Stimulated activated CD8-positive, alpha-beta memory T cell treated with anti-CD3 and anti-CD28 coated beads, Interleukin-12 subunit alpha, Interleukin-12 subunit beta, amount 100 ng/mL, for 1 hour (primary cell): ENCODE measurements at places on chromosomes 13 and 19.

DNA sequence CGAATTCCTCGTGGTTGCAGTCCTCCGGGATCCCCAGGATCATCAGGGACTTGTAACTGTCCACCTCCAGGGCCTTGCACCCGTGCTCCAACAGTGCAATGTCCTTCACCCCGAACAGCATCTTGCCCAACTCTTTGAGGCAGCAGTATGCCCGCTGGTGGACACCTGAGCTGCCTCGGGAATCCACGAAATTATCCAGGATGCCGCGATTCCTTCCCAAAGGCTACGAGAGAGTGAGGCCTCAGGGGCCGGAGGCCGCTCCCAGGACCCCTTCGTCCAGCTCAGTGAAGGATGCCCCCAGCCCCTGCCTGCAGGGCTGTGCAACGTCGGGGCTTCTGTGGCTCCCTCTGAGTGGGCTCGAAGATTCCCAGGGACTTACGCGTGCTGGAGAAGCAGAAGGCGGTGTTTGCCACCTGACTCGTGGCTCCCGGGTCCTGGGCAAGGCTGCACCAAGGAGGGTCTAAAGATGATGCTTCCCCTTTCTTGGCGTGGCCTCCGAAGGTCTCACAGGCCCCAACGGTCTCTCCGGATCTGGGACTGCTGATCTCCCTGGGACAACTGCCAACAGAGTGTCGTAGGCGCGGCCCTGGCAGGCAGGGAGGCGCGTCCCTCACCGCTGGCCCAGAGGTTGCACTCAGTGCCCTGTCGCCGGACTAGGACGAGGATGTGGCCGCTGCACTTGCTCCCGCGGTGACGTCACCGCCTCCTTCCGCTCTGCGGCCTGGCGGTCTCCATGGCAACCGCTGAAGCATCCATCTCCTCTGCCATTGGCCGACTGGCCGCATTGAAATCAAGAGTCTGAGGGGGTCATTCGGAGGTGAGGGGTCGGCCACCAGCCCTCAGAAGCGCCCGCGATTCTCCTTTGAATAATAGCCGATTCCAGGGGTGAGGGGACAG lies at the start of gene PNMA8C:
PNMA8C (minus strand) TSS at position 698 of the 897 bp plus-strand sequence; CDS start at position 121, 577 bp downstream.
- peak; percentile 20 for DNase-seq

- no peak for DNase-seq
These were observed 21.5 kb upstream of the SDHAF1 start for GRCh38 chr19:35973487-35973886.

GRCh38 chr13:40231311-40231710 lies 435.1 kb downstream of the FOXO1 start:
- DNase-seq: no peak

DNA sequence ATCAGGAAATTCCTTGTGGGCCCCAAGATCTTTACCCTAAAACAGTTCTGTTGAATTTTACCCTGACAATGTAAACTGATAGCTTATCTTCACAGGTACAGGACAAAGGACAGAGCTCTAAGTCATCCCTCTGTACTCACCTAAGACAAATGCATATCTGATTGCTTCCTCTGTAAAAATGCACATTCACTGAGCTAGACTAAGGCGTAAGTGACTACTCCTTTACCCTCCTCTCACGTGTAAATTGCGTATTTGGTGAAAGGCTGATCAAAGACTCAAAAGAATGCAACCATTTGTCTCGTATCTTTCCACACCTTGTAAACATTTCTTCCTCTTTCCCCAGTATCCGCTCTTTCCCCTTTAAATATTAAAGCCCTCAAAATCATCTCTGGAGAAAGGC lies 80.6 kb upstream of the LRCH1 start:
- no peak for DNase-seq

DNA sequence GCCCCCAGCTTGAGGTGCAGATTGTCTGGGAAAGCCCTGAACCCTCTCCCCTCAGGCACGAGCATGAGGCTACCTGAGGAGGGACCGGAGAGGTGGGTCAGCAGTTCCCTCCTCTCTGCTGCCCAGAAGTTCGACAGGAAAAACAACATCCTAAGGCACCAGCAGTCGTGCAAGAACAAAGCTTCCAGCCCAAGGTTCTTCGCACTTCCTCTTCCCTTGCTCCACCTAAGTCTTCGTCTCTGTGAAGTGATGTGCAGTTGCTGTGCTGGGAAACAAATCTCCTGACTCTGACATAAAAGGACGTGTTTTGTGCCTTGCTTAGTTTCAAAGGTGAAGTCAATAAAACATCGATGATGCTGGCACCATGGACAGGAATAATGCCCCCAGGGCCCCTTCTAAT lies 173.3 kb downstream of the USP12 start:
- DNase-seq: no peak

GRCh38 chr13:67934617-67935330 lies 704.6 kb upstream of the PCDH9 start:
- no peak for DNase-seq

- DNase-seq: no peak
These were observed 129.4 kb downstream of the AKAP11 start for GRCh38 chr13:42401376-42401775.

DNA sequence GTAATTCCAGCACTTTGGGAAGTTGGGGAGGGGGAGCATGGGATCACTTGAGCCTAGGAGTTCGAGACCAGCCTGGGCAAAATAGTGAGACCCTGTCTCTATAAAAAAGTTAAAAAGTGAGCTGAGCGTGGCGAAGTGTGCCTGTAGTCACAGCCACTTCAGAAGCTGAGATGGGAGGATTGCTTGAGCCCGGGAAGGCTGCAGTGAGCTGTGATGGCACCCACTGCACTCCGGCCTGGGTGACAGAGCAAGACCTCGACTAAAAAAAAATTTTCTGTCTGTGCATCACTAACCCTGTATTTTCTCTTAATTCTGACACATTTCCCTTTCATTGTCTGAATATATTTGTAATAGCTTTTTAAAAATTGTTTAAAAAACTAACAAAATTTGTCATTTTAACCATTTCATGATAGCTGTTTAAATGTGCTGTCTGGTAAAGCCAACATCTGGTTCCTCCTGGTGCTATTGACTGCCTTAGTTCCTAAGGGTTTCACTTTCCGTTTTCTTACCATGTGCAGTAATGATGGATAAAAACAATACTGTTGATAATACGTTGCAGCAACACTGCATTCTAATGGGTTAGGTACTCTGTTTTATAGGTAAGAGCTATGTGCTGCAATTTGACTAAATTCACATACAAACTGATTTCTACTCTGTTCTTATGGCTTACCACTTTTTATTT lies 29.7 kb downstream of the LATS2 start:
- no peak for DNase-seq

GRCh38 chr13:24185591-24186232 lies 25.2 kb downstream of the SPATA13 start:
- DNase-seq: no peak

DNA sequence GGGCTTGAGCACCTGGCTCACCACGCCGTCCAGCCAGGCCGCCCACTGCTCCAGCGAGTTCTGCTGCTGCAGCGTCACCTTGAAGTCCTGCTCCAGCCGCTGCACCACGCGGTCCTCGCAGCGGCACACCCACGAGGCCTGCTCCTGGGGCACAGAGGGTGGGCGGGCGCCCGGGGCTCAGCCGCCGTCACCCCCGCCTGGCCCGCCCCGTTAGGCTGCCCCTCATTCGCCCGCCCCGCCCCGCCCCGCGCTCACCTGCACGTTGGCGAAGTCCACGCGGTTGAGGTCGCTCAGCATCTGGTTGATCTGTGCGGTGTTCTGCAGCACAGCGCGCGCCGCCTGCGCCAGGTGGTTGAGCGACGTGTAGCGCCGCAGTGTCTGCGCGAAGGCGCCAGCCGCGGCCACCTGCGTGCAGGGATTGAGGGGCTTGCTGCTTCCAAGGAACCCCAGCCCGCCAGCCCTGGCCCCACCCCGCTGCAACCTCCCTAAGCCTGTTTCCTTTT lies 11.3 kb downstream of the DCAF15 start:
- DNase-seq: no peak

GRCh38 chr13:112567161-112567862 lies 20.6 kb downstream of the TUBGCP3 start:
- DNase-seq: no peak

DNA sequence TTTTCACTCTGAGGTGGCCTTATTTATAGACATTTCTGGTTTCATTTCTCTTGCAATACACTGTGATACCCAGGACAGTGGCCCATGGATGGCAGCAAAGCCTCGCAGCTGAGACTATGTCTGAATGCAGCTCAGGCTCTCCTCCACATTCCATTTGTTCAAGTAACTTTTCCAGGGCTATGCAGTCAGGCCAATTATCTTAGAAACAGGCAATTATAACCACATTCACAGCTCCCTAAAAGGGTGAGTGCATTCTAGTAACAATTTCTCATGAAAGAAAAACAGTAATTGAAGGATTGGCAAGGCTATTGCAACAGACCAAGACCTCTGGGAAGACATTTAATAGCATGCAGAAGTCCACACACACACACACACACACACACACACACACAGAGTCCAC lies 264.0 kb downstream of the TBC1D4 start:
- no peak for DNase-seq

- DNase-seq: no peak
These were observed 511.4 kb upstream of the KLF12 start for GRCh38 chr13:74645586-74645985.

- DNase-seq: no peak
These were observed 1.3 kb upstream of the FBL start for GRCh38 chr19:39847525-39847924.

GRCh38 chr13:44474122-44474910 lies 100.7 kb downstream of the SERP2 start:
- DNase-seq: no peak

DNA sequence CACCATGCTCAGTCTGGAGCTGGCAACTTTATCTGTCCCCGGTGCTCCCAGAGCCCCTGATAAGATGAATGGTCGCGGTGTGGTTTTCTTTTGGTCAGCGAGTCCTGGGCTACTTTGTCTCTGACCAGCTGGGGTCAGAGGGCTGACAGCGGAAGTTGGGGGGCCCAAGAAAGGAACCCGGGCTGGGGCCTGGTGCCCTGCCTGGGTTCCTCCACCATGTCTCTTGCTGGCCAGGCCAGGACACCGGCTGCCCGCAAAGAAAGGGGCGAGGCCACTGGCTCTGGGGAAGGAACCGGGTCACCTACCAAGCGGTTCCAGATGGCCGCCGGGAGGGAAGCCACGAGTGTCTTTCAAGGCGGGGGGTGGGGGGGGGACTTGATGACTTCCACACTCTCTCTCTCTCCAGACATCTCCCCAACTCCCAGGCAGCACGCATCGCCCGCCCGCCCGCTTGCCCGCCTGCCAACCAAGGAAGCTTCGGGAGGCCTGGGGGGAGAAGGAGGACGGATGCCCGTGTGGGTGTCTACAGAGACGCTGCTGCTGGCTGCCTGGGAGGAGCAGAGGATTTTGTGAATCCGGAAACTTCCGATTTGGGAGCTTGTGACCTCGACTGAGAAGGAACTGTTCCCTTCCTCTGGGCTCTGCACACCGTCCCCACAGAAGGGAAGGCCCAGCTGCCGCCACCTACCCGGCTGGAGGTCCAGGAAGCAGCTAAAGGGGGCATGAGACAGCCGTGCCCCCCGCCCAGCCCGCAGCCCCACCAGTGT lies 1.1 kb downstream of the PIP5K1C start:
- DNase-seq: no peak

GRCh38 chr13:43448605-43449336 lies 338.0 kb downstream of the ENOX1 start:
- no peak for DNase-seq

GRCh38 chr13:100836711-100837110 lies 162.1 kb upstream of the TMTC4 start:
- no peak for DNase-seq

DNA sequence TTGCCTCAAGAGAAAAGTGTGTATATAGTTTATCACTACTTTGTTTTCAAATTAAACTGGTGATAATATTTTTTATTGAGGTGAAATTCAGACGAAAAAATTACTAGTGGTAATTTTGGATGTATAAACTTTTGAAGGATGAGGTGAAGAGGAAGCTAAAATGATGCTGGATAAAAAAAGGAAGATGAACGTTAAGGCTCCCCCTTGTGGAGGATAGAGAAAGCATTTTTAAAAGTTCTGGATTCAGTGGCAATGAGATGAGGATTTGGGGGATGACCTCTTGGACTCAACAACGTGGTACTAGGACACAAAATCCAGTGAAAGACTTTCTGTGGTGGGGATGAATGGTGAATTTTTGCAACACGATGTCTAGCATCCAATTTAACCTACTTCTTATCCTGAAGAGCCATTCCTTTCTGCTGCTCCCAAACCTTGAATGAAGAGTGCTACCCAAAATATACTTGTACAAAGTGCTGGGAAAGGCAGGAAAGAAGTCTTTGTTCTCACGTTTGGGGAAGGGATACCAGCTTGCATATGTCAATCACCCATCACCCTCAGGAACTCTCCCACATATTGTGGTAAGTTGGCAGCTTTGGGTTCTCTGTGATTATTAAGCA lies 7.3 kb upstream of the SIGLEC5 start:
- no peak for DNase-seq

DNA sequence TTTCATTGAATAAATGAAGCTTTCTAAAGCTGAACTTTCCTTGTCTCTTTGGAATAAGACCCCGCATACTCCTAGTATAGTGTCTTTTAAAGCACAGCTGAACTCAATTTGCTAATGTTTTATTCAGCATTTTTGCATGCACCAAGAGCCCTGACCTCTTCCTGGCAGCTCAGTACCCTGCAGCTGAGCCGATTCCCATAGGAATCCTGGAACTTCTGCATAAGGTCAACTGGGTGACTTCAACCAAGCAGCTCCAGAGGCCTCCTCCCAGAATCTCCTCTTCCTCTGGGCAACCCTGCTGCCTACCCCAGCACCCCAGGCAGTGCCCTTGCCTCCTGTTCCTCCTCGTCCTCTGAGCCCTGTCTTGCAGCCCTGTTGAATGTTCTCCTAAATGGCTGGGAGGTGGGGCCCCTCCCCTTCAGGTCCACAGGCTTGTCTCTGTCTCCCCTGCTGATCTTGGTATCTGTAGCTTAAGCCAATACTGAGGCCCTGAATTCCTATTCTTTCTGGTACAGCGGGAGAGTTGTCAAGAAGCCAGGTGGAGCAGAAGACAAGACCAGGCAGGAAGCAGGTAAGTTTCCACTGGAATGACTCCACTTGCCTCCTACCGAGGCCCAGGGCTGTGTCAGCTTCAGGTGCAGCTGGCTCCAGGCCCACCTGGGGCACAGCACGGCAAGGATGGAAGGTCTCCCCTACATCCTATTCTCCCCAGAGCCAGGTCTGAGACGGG lies 23.6 kb upstream of the CCDC124 start:
- DNase-seq: no peak

GRCh38 chr13:39603424-39603947 lies 493 bp upstream of the LHFPL6 start:
- no peak for DNase-seq

- no peak for DNase-seq
These were observed 347.3 kb downstream of the TEX29 start for GRCh38 chr13:111667757-111668156.
